ENCODE measurements at places on chromosomes 6 and 20. TPM values are rescaled to one million over a fixed set of nuclear protein-coding genes. Genes with fewer than 3 reads are reported as not detected.

The AARS2 gene
- 25.6 TPM for total RNA-seq

The RAET1G gene
- not detected for total RNA-seq

The EEF1A2 gene
- 0.81 TPM for total RNA-seq

The SLC32A1 gene
- total RNA-seq: not detected

Measured in CD4-positive, alpha-beta memory T cell (primary cell).